ENCODE measurements at places on chromosomes 5 and 9.

- no peak for DNase-seq
Observed at GRCh38 chr5:176528301-176528700, 8.9 kb downstream of the RNF44 start.

- no peak for DNase-seq
Observed at GRCh38 chr9:95058121-95058785, 259.3 kb downstream of the FANCC start.

- no peak for DNase-seq
Observed at GRCh38 chr5:59767681-59768151, 125.8 kb downstream of the PDE4D start.

DNA sequence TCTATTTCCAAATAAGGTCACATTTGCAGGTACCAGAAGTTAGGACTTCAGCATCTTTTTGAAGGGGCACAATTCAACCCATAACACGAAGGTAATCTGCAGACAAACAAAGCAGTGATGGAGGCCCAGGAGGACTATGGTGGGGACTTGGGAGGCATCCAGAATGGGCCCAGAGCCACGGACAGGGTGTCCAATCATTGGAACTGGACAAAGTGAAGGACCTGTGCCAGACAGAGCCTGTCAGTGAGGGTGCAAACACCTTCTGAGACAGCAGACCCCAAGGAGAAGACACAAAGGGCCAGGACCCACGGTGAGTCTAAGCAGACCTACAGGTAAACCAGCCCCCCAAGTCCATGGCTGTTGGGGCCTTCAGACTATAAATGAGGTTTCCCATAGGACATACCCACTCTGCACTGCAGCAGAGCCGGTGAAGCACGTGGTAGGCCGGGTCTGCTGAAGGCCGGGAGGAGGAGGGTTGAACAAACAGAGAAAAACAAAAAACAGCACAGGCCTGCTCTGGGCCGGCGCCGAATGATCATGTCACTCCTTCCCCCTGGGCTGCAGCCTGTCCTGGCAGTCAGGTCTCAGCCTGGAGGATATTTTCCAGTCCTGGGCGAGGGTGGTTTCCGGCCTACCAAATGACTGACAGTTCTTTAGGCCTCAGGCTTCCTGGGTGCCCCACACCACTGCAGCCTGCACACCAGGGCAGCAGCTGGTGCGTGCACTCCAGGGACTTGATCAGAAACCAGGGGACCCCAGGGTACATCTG is 84.4 kb downstream of the COL23A1 start:
- no peak for DNase-seq

DNA sequence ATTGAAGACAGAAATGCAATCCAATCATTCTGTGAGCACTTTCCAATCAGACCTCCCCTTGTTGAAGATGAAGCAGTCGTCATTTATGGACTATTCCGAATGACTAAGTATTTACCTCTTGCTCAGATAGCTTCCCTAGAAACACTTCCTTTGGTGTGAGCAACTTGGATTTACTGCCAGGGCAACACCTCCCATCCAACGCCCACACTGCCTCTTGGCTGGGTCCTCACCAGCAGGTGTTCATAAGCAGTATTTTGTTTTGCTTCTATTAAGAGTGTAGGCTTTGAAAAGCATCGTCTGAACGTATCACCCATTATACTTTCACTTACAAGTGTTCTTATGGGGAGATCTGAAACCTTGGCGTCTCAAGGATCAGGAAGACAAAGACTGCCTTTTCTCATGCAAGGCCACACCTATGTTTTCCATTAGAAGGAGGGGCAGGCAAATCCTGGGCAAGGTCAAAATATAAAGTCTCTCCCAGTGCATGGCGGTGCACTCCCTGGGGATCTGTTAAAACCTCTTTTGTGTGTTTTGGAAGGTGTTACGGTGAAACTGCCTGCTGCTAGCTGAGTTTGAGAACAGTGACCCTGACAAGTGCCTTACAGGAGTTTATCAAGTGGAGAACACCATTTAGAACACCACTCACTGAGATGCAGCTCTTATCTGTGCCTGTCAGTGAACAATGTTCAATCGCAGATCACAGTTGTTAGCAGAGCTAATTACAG is 10.6 kb upstream of the MARCHF3 start:
- DNase-seq = no peak
